ENCODE measurements at places on chromosomes 16 and 17.
A peak's percentile ranks its signal among the peaks of the same experiment; 100 is the strongest.

GRCh38 chr17:80025140-80025539 is 10.5 kb downstream of the TBC1D16 start:
- no peak for DNase-seq

- peak; percentile 64 for DNase-seq
Observed at GRCh38 chr17:7237761-7238419, 1.4 kb downstream of the PHF23 start.

DNA sequence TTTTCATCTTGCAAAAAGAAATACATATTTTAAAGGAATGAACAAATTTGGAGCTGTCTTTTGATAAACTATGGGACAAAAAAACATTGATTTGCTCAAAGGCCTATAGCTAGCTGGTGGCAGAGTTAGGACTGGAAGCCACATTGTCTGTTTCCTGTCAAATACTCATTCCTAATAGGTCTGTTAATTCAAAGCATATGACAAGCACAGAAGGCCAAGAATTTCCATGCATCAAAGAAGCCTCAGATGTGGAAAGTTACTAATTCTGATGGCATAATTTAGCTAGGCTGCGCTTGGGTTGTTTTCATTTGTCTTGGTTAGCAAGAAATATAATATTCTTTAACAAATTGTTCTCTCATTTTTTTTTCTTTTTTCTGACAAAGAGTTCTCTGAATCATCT is 98.0 kb downstream of the CDK5R1 start:
- DNase-seq, result no peak

DNA sequence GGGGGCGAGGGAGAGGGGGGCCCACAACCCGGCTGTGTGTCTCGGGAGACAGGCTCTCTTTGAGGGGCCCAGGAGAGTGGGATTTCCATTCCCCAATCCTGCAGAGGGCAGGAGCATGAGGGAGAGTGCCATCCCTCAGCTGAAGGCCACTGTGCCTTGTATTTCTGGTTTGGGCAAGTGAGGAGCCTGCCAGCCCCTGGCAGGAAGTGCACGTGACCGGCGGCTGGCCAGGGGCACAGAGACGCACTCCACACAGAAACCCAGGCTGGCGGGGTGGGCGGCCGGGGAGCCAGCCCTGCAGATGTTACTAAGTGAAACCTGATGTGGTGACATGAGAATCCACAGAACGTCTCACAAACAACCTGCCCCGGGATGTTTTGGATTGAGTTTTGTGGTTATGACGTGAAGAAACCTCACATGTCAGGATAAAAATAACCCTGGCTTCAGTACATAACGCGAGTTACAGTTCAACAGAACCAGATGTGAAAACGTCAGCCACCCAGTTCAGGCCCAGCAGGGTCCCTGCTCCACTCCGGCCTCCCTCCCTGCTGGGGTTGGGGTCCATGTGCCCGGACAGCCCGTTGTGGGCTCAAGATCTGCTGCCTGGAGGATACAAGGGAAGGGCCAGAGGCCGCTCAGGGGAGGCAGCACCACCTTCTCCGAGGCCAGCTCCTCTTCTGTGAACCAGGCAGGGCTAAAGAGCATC is 51.7 kb upstream of the MTSS2 start:
- DNase-seq, result peak; percentile 76

DNA sequence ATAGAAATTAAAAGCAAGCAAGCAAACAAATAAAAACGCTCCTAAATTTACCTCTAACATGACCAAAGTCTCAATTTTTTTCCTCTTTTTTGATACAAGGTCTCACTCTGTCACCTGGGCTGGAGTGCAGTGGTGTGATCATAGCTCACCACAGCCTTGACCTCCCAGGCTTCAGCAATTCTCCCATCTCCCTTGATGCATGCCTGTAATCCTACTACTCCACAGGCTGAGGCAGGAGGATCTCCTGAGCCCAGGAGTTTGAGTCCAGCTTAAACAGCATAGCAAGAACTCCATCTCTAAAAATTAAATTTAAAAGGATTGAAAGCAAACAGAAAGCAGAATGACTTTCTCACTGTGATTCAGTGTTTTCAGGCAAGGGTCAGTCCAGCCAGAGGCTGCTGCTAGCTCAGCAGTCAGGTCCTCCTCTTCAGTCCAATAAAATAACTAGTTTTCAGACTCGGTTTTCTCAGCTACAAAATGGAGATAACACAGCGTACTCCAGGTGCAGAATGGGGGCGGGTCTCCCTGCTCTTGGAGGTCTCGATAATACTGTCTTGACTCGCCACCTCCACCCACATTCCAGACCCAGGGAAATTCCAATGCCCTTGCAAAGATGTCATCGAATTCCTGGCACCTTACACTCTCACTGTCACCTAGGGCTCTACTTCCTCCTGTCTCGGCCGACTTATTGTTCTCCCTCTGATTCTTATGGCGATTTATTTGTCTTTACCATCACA is 20.7 kb upstream of the MRTFB start:
- DNase-seq, result no peak

DNA sequence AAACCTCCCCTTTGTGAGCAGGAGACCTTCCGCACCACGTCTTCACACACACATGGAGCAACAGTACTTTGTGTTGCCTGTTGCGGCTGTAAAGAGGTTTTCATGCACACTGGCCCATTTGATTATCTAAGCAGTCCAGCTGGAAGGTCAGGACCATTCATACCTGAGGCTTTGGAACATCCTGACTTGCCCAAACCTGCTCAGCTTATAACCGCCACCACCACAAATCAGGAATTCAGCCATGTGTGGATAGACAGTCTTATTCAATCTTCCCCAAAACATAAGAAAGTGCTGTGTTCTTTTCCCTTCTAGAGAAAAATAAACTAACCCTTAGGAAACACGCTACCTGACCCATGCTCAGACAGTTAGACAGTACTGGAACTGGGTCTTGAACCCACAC is 81.6 kb upstream of the XYLT1 start:
- DNase-seq, result no peak

DNA sequence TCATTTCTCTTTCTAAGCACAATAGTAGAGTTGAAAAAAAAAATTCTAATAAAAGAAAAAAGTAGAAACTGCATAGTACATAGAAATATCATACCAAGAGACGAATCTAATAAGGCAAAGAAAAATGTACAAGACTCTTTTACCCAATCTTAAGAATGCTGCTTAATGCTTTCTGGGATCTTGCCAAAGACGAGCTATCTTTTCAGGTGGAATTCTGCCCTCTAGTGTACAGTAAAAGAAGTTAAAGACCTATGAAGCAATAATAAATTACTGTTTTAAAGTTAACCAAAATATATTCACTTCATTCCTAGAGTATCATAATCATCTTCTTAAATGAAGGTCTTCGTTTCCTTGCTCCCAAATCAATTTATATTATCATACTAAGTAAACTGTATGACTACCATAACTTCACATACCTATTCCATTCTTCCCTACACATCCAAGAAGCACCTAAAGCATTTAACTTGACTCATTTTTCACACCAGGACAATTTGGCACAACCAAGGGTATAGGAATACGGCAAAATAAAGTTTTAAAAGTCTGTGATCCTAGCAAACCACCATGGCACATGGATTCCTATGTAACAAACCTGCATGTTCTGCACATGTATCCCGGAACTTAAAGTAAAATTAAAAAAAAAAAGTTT is 47.7 kb downstream of the CFDP1 start:
- DNase-seq, result no peak

- DNase-seq, result peak; percentile 28
Observed at GRCh38 chr16:27174007-27174406, 29.3 kb upstream of the KDM8 start.

DNA sequence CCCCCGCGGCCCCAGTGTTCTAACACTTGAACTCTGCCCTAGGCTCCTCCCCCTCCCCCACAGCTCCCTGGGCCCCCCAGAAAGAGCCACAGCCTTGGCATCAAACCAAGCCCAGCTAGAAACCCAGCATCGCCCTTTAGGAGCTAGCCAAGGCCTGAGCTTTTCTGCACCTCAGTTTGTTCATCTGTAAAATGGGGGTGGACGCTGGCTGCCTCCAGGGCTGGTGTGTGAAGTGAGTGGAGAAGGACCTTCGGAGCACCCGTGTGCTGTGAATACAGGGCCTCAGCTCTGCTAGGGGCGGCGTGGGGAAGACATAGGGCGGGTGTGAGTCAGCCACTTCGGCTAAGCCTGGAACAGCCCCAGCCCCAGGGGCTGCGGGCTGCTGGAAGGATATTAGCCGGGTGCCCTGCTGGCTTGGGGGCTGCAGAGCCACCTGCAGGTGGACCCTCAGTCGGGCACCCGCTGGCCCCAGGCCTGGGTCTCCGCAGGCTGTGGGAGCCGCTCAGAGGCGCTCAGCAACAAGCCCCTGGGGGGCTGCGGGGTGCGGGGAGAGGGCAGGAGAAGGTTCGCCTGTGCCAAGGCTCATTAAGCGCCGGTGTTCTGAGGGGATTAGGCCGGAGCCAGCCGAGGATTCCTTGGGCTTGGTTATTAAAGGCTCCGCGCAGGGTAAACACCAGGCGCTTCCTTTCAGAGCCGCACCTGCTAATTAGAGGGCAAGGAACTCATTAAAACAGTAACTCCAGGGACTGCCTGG is 217.0 kb upstream of the CIBAR2 start:
- no peak for DNase-seq

GRCh38 chr17:43669971-43670644 is 8.4 kb upstream of the MEOX1 start:
- DNase-seq, result no peak

DNA sequence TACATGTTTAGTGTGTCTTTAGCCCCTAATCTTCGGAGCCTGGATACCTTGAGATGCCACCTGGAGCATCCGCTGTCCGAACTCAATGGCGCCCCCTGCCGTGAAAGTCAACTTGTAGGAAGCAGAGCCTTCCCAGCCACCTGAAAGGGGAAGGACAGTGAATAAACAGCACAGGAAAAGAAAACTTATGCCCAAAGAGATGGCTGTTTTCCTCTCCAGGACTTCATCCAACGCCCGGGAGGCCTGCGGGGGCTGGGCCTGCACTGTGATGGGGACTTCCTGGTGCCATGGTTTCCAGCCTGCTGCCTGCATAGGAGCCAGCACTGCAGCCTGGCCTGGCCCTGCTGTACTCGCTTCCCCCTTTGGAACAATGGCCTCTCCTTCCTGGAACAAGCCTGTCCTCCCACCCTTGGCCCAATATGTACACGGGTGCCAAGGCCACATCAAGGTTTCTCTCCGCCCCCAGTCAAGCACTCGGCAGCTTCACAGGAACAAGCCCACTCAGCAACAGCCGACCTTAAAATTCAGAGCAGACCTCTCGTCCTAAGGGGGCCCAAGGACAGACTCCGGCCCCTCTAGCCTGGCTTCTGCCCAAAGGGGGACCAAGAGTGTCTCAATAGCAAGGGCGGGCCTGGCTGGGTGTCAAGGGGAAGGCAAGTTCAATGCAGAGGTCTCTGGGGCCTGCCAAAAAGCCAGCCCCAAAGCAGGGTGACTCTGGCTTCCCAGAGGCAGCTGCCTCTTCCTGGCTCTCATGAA is 4.5 kb upstream of the UNC13D start:
- DNase-seq, result peak; percentile 62

DNA sequence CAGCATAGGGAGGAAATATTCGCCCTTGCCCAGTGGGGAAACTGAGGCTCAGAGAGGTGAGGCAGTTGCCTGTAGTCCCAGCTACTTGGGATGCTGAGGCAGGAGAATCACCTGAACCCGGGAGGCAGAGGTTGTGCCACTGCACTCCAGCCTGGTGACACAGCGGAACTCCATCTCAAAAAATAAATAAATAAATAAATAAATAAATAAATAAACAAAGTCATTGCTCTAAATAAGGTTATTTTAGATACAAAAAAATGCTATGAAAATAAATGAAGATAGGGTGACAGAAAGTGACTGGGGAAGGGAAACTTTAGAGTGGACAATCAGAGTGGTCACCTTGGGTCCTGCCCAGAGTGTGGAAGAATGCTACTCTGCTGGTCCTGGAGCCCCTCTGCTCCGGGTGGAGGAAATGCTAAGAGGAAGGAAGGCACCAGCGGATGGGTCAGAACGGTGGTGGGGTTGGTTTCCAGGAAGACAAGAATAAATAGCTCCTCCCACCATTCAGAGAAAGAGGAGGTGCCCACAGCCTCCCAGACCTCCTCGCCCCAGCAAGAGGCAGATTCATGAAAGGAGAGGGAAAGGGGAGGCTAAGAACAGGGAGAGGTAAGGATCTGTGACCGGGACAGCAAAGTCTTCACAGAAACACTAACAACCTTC is 17.6 kb downstream of the TRPV3 start:
- DNase-seq, result no peak

DNA sequence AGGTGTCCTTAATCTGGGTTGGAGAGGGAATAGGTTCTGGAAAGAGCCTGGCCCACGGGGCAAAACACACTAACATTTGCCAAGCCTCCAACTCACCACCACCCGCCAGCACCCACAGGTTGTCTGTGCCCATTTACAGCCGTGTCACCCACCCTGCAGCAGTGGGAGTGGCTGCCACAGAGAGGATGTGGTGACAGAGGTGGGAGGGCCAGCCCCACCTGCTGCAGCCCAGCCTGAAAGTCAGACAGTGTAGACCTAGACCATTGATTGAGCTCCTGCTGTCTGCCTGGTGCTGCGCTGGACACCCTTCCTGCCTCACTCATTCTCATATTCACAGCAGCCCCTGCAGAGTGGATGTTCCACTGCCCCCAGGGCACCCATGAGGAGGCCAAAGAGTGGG is 44.7 kb downstream of the IL21R start:
- no peak for DNase-seq

DNA sequence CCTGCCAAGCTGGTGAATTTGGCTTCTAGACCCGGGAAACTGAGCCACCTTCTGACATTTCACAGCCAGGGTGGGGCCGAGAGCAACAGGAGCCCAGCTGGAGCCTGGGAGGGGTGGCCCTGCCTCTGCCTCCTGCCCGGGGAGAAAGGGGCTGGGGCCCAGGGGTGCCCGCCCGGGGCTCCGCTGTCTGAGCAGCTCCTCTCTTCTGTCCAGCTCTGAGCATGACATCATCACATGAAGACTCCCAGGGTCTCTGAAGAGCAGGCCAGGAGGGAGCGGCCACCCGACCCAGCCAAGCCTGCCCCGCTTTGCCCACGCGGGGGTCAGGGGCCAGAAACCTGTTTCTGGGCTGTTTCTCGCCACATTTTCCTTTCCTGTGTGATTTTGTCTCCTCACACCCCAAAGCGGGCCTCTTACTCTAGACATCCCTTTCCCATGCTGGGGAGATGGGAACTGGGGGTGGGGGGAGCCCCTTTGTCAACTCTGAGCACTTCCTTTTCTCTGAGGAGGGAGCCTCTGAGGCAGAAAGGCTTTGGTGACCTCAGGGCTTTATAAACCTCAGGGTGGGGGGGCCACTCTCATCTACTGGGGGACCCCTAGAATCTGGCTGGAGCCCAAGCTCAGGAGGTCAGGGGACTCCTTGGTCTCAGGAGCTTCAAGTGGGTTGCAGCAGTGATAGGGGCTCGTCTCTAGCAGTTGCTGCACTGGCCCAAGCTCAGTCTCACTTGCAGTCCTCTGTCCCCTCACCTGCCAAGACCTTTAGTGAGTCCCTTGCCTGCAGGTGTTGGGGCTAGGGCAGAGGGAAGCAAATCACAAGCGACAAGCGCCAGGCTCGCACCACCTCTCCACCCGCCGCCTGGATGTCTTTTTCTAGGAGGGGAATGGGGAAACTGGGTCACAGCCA is 7.6 kb downstream of the UBALD2 start:
- peak; percentile 68 for DNase-seq

DNA sequence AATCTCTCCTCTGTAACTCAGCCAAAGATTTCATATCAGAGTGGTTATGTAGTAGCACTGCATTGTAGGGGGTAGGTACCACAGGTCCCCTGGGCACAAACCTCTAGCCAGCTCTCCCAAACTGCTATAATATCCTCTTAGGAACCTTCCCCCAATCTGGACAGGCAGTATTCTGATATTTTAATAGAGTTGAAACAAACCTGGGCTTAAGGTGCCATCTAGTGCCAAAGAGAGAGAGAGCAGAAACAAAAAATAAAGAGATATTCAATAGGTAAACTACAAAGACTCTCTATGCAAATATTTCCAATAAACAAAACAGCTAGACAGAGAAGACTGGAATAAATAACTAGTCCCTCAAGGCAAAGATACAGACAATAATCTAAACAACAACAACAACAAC is 1070.0 kb downstream of the CDH11 start:
- no peak for DNase-seq

Data from stimulated activated CD4-positive, alpha-beta T cell treated with anti-CD3 and anti-CD28 coated beads, Interleukin-15, amount 100 ng/mL, for 48 hours (primary cell).